ENCODE measurements at places on chromosomes 6 and 20.

DNA sequence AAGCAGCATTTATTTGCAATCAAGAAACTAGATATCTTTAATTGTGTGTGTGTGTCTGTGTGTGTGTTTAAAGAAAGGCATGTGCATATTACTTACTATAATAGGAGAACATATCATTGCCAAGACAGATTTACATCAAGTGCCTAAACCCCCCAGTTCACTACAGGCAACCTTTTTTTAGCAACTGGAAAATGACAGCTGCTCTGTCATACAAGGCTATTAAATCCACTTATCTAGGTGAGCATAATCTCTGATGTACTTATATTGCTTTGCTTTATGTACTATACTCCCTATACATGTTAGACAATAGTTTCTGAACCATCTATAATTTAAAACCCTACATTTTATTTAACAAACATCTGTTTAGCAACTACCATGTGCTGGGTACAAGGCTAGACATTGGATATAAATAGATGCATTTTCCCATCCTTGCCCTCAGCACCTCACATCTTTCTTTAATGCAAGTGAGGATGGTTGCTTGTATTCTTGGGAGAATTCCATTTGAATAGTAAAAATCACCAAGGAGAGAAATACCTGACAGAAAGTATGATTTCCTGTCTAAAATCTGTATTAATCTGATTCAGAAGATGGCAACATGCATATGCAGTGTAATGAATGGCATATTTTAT, 398.3 kb downstream of the LAMA2 start:
- no peak for DNase-seq

GRCh38 chr20:52493171-52493721, 301.7 kb upstream of the ZFP64 start:
- DNase-seq, result no peak

DNA sequence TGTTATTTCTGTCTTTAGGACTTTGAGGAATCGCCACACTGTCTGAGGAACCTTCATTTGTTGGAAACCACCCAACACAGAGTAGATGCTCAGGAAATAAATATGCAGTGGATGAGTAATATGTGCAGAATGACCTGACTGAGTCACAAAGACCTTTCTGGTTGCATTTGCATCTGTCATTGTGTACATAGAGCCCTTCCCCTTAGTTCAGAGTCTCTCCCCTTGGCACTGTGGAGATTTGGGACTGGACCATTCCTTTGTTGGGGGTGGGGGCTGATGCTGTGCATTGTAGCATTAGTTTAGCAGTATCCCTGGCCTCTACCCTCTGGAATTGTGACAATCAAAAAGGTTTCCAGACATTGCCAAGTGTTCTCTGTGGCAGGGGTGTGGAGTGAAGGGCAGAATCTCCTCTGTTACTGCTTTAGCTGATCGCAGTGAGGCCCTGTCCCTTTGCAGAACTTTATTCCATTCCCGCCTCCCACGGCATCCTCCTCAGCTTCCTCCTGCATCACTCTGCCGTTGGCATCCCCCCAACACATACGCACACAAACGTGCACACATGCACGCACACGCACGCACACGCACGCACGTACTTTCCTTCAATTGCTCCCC, 64.5 kb downstream of the EYA2 start:
- DNase-seq, result peak; percentile 4

- no peak for DNase-seq
Observed at GRCh38 chr20:53033176-53033575, 61.0 kb downstream of the TSHZ2 start.

- no peak for DNase-seq
Observed at GRCh38 chr6:35321091-35321490, 21.3 kb upstream of the PPARD start.
